ENCODE measurements at places on chromosomes 1 and 21.

- no peak for DNase-seq
Observed at GRCh38 chr1:154886281-154887015, 16.4 kb upstream of the KCNN3 start.

DNA sequence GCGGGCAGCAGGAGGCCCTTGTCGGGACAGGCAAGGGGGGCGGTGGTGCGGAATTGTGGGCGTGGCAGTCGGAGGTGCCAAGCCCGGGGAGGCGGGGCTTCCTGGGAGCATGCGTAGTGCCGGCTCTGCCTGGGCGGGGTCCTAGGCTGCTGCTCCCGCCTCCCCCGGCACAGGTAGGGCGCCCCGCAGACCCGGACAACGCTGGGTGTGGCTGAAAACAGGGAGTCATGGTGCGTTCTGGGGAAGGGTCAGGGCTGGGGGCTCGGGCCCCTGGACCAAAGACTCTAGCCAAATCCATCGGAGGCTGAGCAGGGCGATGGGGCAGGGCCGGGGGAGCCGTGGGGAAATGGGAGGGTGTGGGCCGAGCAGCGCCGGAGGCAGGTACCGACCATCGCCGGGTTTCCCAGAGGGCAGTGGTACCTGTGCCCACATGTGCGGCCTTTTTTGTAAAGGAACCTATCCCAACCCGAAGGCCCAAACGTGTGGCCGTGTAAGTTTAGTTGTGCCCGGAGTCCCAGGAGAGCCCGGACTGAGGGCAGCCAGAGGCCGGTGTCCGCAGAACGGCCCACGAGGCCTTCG lies 231.9 kb downstream of the SDCCAG8 start:
- DNase-seq: no peak

- no peak for DNase-seq
Observed at GRCh38 chr1:241888232-241888631, 40.2 kb downstream of the EXO1 start.

- DNase-seq: no peak
Observed at GRCh38 chr1:222006715-222007114, 264.8 kb upstream of the DUSP10 start.

DNA sequence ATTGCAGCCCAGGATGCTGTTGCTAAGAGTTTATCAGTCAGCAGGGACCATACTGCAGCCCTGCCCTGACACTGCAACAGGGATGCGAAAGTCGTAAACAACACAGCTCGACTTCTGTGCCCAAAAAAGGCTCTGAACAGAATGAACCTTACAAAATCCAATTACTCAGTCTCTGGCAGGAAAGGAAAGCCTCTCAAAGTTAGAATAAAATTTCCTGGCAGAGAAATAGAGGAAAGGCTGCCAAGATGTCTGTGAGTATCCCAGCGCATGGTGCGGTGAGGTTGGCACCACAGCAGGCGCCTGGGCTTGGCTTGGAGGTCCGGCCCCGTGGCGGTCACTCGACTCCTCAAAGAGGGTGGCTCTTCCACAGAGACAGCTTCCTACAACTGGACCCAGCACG lies 185.8 kb downstream of the PCP4 start:
- no peak for DNase-seq

DNA sequence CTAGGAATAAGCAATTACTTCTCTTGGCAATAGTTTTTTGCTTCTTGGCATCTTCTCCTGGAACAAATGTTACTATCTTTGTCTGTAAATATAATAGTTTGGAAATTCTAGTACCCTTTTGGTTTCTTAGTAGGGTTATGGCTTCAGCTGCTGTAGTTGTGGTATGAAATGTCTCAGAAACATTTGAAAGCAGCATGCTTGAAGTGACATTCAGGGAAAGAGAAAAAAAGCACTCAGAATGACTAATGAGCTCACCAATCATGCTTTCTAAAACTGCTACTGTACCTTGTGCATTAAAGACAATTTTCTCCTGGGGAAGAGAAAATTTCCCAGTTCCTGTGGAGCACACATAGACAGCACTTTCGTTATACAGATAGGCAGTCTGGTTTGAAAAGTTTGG lies 21.0 kb downstream of the NUP133 start:
- no peak for DNase-seq

DNA sequence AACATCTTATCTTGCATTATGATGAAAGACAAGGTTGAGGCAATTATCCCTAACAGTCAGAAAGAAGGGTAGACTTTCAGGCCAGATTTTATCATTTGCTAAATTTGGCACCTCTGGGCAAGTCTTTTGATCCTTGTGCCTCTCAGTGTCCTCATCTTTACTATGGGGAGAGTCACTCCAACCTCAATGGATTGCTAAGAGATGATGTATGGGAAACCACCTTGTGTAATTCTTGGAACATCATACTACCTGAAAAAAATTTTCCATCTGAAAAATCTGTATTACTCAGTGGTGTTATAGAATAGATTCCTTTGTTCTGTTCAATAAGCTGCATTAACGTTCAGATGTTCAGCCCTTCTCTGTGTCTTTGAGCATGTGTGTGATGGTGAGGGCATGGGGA lies 230.7 kb downstream of the TGFB2 start:
- DNase-seq: no peak

GRCh38 chr21:27017246-27017645 lies 50.4 kb upstream of the ADAMTS5 start:
- no peak for DNase-seq

DNA sequence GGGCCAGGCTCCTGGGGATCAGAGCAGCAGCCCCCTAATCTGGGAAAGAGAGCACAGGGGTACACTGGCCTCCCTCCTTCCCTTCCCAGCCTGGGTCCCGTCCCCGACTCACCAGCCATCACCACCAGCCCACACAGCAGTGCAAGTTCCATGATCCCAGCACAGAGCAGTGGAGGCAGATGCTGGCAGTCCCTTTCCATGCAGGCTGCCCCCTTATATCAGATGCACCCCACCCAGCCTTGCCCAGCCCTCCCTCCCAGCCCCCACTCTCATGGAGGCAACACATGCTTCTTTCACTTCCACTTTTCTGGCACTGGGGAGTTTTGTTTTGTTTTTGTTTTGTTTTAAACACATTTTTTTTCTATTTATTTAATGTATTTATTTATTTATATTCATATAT lies at the start of gene PLA2G2D:
TSS of gene PLA2G2D (minus strand) at position 190 of the 400 bp plus-strand sequence. CDS start at position 152, 38 bp downstream.
- no peak for DNase-seq

GRCh38 chr1:7683521-7683920 lies 87.6 kb upstream of the VAMP3 start:
- no peak for DNase-seq

DNA sequence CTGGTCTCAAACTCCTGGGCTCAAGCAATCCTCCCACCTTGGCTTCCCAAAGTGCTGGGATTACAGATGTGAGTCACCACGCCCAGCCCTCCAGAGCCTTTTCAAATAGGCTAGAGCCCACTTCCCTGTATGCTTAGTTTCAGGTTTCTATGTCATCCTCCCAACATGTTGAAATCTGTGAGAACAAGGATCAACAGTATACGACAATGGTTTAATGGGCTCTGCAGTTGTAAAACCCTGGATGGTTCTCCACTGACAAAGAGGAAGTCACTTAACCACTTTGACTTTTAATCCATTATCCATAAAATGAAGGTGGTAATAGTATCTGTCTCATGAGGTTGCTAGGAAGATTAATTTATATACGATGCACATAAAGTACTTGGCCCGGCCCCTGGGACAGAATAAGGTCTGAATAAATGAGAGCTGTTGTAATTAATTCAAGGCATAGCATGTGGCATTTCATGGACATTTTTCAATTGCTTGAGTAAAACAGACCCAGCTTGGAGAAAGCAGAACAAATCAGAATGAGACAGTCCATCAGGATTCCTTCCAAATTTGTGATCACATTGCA lies 113.9 kb upstream of the ZNF648 start:
- DNase-seq: no peak

GRCh38 chr1:113223546-113223945 lies 150.5 kb downstream of the LRIG2 start:
- DNase-seq: no peak

DNA sequence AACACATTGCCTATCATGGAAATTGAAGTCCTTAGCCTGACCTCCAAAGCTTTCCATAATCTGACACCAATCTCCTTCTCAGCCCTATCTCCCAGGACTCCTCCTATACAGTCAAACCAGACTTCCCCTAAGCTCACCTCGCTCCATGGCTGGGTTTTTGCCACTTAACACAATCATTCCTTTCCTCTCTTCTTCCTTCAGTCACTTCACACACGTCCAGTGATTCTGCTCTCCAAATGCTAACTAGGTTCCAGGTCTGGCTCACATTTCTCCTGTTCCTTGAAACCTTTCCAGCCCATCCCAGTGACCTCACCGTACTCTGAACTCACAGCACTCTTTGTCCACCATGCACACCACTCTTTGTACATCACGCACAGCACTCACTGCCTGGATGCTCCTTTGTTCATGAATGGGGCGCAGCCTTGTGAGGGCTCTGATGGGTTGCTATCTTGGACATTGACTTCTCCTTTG lies 98.4 kb downstream of the GLUL start:
- no peak for DNase-seq

DNA sequence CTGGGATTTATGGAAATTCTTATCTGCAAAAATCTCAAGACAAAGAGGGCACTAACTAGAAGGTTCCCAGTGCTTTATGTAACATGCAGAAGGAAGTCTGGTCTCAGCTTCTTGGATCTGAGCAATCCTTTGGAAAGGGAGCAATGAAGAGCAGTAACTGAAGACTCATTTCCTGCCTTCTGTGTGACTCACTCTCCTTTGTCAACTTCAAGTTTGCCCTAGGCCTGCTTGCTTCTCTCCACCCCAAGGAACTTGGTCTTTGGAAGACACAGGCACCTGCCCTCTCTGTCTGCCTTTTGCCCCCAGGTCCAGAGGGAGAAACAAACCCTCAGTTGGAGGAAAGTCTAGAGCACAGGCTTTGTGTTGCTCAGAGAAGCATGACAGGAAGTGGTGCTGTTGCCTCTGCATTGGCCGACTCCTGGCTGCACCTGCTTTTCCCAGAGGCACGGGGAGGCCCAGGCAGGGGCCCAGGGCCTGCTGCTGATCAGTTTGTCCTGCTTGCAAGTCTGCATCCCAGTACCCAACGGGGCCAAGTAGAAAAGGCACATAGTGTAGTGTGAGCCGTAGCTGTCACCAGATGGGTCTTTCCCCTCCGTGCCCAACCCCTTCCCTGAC lies 137.2 kb downstream of the DHRS3 start:
- peak; percentile 9 for DNase-seq

GRCh38 chr1:27253596-27253995 lies 19.2 kb downstream of the WDTC1 start:
- no peak for DNase-seq

- DNase-seq: no peak
Observed at GRCh38 chr1:1004780-1005697, 5.1 kb upstream of the HES4 start.

DNA sequence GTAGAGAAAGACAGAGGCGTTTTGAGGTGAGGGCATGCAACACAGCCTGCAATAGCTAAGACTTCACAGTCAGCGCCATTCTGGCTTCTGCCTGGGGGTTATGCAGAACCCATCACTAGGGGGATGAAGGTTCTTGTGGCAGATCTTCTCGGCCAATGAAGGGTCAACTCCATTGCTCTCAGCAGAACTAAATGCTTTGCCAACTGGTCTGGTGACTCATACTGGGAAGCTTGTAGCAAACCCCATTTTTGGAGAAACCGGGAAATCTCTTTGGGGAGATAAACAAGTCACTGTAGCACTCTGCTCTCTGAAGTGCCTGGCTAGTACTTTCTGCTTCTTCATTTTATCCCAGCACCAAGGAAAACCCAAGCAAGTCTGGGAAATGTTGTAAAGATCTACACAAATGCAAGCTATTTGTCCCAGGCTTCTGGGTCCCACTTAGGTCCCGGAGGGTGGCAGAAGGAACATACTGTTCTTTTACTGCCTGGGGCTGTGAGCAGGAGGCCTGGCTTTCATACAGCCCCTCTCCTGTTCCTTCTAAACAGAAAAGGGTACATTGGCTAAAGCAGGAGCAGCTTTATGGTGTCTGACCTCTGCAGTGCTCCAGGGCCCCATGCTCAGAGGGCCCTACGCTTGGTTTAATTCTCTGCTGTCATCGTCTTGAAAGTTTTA lies 28.8 kb downstream of the SHISA4 start:
- DNase-seq: no peak

GRCh38 chr21:33135925-33136324 lies 66.0 kb downstream of the OLIG1 start:
- DNase-seq: no peak

DNA sequence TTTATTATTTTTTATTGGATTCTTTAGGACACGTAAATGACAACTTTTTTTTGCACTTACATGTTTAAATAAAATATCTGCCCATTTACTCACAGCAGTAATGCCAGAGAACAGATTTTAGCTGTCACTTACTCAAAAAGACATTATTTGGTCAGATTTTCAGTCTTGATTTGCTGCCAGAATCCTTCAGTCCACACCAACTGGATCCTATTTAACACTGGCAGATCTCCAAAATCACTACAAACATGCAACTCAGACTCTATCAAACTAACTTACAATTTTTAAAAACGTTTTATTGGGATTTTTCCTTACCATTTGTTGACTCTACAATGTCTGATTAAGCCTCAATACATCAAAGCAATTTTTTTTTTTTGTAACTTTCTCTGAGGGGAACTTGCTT lies 11.1 kb downstream of the ATP6V1G3 start:
- DNase-seq: no peak

DNA sequence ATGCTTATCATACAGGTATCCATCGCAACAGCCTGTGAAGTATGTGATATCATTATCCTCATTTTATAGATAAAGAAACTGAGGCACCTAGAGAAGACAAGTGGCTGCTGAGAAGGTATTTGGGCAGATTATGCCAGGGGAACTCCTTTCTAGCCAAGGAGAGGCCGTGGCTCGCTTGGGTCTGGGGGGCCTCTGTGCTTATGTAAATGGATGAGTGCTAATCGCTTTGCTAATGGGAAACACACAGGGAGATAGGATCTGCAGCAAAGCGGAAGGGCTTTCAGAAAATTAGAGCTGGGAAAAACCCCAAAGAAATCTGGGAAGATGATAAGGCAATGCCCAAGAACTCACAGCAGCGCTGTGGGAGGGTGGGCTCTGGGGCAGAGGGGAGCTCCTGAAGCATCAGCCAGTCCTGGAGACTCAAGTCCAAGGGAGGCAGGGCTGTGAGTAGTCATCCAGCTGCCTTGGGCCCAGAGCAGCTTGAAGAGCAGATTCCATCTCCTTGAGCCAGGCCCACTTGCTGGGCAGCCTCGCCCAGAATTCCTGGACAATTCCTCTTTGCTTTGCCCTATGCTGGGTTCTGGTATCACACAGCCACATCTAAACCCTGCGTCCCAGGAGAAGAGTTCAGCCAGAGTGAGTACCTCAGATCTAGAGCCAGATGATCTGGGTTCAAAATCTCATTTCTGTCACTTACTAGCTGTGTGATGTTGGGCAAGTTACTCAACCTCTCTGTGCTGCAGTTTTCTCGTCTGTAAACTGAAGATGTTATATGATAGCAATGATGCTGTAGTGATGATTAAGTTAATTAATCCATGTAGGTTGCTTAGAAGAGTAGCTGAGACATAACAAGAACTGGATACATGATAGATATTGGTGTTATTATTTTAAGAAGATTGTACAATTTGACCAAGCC lies 36.7 kb downstream of the FOXD2 start:
- no peak for DNase-seq

All from stimulated activated naive CD4-positive, alpha-beta T cell (primary cell).